Adipose tissue (tissue), 3 donors: ENCODE measurements at places on chromosomes 6 and 20. TPM values are rescaled to one million over a fixed set of nuclear protein-coding genes. Genes with fewer than 3 reads are reported as not detected.

SYCP2L gene
- polyA plus RNA-seq = 0.18 TPM

PDE7B gene
- 1.9 TPM for polyA plus RNA-seq

RGS17 gene
- polyA plus RNA-seq = 0.32 TPM

MMP24OS gene
- 17.8 TPM for polyA plus RNA-seq

OPN5 gene
- polyA plus RNA-seq = not detected

KCNK17 gene
- polyA plus RNA-seq = 0.35 TPM

LGSN gene
- 0.01 TPM for polyA plus RNA-seq

C2 gene
- polyA plus RNA-seq = 1.6 TPM

OVOL2 gene
- polyA plus RNA-seq = not detected

NRSN1 gene
- polyA plus RNA-seq = not detected

BMP5 gene
- 0.09 TPM for polyA plus RNA-seq

HLA-DRB5 gene
- 1.0 TPM for polyA plus RNA-seq

NEDD9 gene
- 7.5 TPM for polyA plus RNA-seq

TRIM40 gene
- not detected for polyA plus RNA-seq

C6orf58 gene
- not detected for polyA plus RNA-seq

B3GAT2 gene
- 0.10 TPM for polyA plus RNA-seq

TRAPPC3L gene
- polyA plus RNA-seq = 0.45 TPM
